T-helper 1 cell (primary cell): ENCODE measurements at places on chromosomes 5 and 9.

DNA sequence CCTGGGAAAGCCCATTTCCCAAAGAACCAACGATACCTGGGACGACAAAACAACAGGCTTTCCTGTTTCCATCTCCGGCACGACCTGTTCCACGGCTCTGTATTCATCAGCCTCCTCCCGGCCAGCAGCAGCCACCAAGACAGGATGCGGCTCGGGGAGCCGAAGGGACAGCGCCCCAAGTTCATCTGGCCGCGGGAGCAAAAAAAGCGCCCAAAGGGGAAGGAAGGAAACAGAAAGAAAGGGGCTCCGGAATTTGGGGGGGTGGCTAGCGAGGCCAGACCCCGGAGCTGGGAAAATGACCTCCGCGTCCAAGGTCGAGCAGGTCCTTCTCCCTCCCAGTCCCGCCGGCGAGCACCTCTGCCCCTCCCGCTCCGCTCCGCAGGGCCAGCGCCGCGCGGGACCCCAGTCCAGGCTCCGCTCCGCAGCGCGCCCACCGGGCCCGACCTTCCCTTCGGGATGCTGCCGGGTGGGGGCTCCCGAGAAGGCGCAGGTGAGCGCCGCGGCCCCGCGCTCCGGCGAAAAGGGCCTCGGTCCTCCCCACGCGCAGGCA is 608 bp downstream of the ELOVL7 start:
- DNase-seq: no peak

DNA sequence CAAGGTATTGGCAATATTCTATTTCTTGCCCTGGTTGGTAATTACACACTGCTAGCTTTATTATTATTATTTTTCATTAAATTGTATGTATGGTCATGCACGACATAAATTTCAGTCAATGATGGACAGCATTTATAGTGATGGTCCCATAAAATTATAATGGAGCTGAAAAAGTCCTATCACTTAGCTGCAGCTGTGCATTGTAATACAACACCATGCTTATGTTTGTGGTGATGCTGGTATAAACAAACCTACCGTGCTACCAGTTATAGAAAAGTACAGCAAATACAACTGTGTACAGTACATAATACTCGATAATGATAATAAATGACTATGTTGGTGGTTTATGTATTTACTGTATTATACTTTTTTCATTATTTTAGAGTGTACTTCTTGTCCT is 65.5 kb downstream of the NR3C1 start:
- no peak for DNase-seq

GRCh38 chr5:111643499-111643898 is 113.5 kb downstream of the NREP start:
- no peak for DNase-seq

- no peak for DNase-seq
These were observed 123.5 kb upstream of the COL5A1 start for GRCh38 chr9:134518004-134518606.

- no peak for DNase-seq
These were observed 23.3 kb downstream of the PTGES2 start for GRCh38 chr9:128104171-128104618.

DNA sequence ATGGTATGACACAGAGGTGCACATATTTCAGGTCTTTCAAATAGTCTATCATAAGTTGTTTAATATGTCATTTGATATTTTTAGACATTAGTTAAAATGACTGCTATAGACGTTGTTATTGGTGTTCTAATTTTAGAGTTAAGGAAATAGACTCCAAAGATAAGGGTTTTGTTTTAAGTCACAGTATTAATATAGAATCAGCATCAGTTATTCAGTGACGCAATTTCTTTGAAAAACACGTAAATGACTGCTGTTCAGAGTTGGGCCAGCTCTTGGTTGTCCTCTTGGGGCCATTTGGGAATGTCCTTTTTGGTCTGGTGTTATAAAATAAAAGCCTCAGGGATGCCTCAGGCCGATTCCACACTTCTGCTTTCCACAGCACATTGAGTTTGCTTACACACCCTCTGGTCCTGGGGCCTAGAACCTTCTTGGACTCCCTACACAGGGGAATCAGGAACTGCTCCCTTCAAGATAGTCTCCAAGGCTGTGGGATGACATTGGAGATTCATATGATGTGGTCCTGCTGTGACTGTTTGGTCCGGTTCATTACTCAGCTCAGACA is 14.3 kb downstream of the OTULIN start:
- no peak for DNase-seq

- DNase-seq: no peak
These were observed 159.9 kb downstream of the TSSK1B start for GRCh38 chr5:113274836-113275414.

DNA sequence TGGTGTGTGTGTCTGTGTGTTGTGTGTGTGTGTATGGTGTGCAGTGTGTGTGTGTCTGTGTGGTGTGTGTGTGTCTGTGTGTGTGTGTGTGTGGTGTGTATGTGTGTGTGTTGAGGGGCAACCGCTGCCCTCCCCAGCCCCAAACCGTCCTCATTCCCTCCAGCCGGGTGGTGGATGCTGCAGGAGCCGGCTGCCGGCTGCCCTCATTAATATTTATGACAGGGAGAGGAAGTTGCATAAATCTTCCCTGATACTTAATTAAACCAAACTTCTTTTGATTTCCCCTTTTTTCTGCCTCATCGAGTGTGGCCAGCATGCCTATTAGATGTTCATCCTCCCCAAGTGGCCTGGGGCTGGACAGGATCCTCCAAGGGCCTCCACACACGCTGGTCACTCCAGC is 121.4 kb upstream of the MVB12B start:
- no peak for DNase-seq

DNA sequence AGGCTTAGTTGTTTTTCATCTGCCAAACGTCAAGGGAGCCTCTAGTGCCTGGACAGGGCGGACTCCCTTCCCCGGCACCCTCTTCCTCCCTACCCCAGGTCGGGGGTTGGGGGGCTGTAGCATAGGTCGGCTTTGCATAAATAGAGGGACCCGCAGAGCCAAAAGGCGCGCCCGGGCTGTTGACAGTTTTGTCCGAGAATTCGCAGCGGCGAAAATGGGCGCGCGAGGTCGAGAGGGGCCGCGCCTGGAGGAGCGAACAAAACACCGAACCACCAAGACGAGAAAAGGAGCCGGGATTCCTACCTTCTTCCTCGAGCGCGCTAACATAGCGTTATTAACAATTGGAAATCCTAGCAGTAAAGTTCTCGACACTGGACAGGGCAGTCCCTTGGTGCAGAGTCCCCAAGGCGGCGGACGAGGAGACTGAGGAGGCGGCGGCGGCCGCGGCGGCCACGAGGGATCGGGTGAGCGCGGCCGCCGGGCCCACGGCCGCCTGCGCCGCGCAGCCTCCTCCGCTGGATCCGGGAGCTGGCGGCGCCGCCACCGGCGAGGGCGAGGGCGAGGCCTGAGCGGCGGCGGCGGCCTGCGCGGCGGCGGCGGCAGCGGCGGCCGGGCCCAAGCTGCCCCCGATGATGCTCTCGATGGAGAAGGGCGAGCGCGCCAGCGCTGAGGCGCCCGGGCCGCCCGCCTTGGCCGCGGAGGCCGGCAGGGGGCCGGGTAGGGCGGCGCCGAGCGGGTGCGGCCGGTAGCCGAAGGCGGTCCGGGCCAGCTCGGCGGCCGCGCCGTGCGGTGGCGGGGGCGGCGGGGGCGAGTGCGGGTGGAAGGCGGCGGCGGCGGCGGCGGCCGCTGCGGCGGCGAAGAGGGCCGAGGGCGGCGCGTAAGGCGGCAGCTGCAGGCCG is 1.7 kb downstream of the FOXD1 start:
- no peak for DNase-seq

- no peak for DNase-seq
These were observed 398.3 kb downstream of the TLE4 start for GRCh38 chr9:79970146-79970425.

DNA sequence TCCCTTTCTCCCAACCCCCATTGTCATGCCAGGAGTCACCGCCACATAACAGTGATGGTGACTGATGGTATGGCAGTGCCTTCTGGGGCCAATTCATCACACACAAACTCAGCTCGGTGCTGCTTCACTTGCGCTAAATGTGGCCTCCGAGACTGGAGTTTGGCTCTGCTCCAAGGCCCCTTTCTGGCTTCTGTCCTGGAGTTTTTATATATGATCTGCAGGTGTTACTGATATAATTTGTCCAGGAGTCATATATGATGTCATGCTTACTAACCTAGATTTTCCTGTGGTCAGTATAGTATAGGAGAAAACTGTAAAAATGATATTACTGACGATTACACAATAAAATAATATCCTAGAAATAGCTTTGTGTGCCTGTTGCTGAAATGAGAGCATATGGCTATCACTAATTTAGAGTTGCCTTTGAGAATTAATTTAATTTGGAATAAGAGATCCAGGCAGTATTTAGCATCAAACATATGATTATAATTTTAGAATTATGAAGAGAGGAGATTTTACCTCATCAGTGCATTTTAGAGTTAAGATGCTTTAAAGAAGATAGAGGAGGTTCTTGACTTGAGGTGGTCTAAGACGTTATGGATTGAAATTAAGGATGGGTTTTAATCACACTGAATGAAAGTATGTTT is 334.1 kb upstream of the CD180 start:
- DNase-seq: no peak

- no peak for DNase-seq
These were observed 33.7 kb downstream of the LHX2 start for GRCh38 chr9:124045076-124045829.

DNA sequence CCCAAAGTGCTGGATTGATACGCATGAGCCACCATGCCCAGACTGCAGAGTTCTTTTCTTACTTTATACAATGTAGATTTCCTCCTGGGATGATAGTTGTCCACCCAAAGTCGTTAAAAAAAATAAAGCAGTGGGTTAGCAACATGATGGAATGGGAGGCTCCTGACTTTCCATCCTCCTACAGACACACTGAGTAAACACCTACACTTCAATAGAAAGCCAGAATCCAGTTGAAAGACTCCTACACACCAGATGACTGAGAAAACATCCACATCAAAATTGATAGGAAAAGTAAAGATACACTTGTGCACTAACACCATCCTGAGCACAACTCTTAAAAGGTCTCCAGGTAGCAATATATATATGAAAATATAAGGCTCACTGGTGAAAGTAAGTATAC is 95.0 kb upstream of the TUT7 start:
- no peak for DNase-seq

- DNase-seq: no peak
These were observed at the start of gene SHC3 for GRCh38 chr9:89177944-89178829. Gene SHC3 (minus strand): TSS chr9:89178818. CDS start chr9:89178460, 358 bp downstream.

- DNase-seq: no peak
These were observed 16.4 kb upstream of the PPP1R26 start for GRCh38 chr9:135463140-135463539.

GRCh38 chr9:96344458-96345180 is 38.9 kb downstream of the SLC35D2 start:
- DNase-seq: no peak

GRCh38 chr5:40521925-40522324 is 157.8 kb upstream of the PTGER4 start:
- no peak for DNase-seq

- DNase-seq: no peak
These were observed 75.7 kb downstream of the CAMK4 start for GRCh38 chr5:111299831-111300432.

DNA sequence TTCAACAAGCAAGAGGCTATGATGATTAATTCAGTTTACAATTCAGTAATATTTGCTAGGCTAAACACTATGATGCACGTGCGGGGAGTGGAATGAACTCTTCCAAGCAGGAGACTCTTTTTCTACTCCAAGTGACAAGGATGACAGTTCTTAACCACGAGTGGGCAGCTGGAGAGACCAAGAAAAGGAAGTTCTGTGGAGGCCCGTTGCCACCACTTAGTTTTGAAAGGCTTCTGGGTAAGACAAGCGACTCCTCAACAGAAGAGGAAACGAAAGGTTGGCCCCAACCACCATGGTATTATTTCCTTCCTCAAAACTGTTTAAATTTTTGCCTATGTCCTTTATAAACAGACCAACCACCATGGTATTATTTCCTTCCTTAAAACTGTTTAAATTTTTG is 2.8 kb downstream of the DCAF12 start:
- DNase-seq: no peak

GRCh38 chr5:91061946-91062562 is 321.1 kb downstream of the ARRDC3 start:
- DNase-seq: no peak

DNA sequence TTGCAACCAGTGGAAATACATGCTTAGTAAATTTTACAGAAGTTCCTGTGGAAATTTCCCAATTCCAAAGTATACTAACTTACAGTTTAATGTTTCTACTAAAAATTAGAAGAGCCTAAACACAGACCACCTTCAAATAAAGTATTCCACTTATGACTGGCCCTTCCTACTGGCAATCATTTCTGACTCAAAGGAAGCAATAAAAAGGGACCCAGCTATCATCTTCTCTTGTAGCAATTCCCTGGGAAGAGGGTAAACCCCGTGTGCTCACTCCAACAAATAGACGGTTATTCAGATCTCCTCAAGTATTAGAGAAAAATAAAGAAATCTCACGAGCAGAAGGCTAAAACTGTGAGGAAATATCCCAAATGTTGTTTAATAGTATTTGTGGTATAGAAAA is 43.3 kb downstream of the GOLPH3 start:
- no peak for DNase-seq
